Type B pancreatic cell (in vitro differentiated cells): ENCODE measurements at places on chromosomes 4 and X.

DNA sequence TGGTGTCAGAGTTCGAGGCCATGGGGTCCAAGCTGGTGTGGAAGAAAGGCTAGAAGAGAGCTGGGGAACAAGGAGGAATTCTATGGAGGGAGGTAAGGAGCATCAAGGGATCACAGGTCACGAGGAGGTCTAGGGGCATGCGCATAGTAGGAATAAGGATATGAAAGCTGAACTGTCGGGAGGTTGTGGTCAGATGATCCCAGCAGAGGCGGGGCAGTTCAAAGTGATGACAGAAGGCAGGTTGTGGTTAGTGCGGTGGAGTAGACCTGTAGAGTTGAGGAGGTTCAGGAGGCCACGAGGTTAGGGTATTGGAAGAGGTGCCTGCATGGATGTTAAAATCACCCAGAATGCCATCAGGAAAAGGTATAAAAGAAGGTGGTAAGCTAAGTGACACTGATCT is 156.3 kb downstream of the TMEM164 start:
- H3K27ac ChIP-seq: no peak overlapping the region
- peaks cover 10% of the 10 kb centered on the region for H3K4me1 ChIP-seq
- no peak for DNase-seq
- H3K36me3 ChIP-seq: peaks cover 15% of the 10 kb centered on the region

GRCh38 chr4:63085091-63085490 is 1324.2 kb downstream of the TECRL start:
- H3K36me3 ChIP-seq: no peaks in the 10 kb centered on the region
- no peak overlapping the region for H3K27ac ChIP-seq
- no peak overlapping the region for H3K4me3 ChIP-seq
- no peaks in the 10 kb centered on the region for H3K4me1 ChIP-seq
- DNase-seq: no peak

- H3K36me3 ChIP-seq: peaks cover 4% of the 10 kb centered on the region
- no peak overlapping the region for H3K4me3 ChIP-seq
- H3K27ac ChIP-seq: no peak overlapping the region
- H3K27me3 ChIP-seq: no peaks in the 10 kb centered on the region
- peaks cover 8% of the 10 kb centered on the region for H3K4me1 ChIP-seq
- no peak for DNase-seq
Measured at GRCh38 chrX:10175319-10175871, 18.6 kb downstream of the CLCN4 start.

GRCh38 chr4:185723631-185724260 is 88.2 kb downstream of the SORBS2 start:
- no peak overlapping the region for H3K27ac ChIP-seq
- DNase-seq: no peak

DNA sequence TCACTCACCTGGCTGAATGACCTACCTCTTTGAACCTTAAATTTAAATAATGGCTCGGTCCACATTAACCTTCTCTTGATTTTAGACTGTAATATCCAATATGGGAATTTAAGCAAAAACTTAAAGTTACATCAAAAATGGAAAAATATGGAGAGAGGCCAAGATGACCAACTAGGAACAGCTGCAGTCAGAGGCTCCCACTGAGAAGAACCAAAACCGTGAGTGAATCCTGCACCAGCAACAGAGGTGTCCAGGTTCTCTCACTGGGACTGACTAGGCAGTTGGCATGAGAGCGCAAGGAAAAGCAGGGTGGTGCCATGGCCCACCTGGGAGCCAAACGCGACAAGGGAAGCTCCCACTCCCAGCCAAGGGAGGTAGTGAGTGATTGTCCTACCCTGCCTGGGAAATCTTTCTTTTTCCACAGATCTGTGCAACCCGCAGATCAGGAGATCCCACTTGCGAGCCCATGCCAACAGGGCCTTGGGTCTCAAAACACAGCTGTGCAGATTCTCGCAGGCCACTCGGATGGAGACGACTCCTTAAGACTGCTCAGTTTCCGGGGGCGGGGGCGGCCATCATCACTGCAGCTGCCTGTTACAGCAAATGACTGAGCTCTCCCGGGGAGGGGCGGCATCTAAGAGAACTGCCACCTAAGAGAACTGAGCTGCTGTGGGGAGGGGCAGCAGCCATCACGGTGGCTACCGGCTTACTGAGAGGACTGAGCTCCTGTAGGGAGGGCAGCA is 343.4 kb downstream of the DMD start:
- H3K4me1 ChIP-seq: no peaks in the 10 kb centered on the region
- H3K27me3 ChIP-seq: peaks cover 6% of the 10 kb centered on the region
- no peak for DNase-seq
